ENCODE measurements at places on chromosomes 2 and 18.

DNA sequence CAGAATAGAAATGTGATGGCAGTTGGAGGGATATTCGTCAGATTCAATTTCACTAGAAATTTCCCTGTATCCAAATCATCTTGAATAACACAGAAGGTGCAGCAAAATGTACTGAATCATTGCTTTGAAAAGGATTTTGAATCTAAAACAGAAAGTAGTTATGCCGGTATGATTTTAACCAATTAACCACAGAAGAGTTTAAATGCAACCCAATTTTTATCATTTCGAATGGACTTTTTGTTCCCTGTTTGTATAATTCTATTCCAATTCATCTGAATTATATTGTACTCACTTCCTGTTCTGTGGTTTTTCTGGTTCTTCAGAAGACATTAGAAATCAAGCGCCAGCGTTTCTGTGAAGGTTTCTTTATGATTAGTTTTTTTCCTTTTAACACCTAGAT lies 190.4 kb downstream of the MYO3B start:
- DNase-seq, result no peak

GRCh38 chr2:146227152-146228019 lies 1617.4 kb upstream of the ACVR2A start:
- no peak for DNase-seq

DNA sequence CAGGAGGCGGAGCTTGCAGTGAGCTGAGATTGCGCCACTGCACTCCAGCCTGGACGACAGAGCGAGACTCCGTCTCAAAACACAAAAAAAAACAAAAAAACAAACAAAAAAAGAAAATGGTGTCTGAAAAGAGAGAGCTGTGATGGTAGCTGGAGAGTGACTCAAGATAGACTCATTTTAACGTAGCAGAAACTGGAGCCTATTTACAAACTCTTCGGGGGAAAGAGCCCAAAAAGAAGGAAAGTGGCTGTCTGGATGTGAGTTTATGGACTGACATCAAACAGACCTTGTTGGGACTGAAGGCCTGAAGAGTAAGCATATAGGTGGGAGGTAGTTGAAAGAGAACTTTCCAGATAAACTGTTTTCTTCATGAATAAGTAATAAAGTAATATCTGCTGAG lies 51.8 kb downstream of the LIMS1 start:
- DNase-seq, result no peak

DNA sequence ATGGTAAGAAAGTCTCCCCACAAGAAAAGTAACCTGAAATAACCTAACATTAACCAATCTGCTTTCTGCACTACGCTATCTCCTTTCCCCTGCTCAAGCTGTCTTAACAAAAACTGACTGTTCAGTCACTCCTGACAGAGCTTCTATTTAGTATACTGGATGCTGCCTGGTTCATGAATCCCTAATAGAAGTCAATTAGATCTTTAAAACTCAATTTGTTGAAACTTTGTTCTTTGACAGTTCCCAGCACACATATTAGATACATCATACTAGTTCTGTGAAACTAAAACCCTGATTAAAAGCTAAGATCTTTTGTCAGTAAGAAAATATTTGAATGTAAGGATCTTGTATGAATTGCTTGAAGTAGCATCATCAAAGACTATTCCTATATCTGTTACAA lies 287.4 kb downstream of the RBM43 start:
- no peak for DNase-seq

DNA sequence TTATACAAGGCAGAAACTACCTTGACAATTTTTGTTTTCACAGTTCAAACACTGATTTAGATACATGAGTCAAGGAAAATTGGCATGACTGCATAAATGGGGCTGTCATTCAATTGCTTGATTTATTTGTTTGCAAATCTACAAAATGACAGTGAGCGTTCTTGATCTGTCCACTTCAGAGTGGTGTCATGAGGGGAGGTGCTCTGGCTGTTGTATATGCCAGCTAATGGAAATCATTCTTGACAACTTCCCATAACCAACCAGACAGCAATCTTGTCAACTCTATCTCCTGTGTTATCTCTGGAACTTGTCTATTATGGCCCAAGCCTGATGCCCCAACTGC lies 120.6 kb upstream of the UGP2 start:
- DNase-seq, result no peak

DNA sequence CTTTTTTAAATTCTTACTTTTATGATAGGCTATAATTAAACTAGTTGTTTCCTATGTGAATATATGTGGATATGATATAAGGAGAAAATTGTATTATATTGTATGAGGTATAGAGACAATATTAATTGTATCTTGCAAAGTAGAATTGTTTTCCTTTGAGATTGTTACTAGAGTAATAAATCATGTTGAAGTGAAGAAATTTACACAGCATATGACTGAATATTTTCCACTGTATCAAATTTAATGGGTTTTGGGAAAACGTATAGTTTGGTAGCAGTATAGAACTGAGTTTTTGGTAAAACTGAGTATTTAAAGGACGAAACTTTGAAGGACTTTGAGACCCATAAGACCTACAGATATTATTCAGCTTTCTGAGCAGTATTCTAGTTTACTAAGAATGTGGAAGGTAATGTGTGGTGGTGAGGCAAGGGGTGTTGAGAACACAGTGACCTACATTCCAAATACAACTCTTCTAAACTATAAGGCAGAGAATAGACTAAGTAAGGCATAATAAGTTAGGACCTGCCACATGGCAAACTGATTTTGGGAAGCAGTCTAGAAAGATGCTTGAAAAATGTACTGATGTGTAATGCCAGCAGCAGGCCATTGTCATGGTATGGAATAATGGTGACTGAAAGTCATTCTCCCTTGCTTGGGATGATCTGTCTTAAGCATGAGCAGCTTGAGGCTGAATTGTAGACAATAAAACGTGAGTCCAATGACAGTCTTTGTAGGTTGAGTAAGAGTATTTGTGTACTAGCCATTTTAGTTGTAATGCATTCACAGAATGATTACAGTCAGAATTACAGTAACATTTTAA lies 29.6 kb downstream of the PKP4 start:
- no peak for DNase-seq

DNA sequence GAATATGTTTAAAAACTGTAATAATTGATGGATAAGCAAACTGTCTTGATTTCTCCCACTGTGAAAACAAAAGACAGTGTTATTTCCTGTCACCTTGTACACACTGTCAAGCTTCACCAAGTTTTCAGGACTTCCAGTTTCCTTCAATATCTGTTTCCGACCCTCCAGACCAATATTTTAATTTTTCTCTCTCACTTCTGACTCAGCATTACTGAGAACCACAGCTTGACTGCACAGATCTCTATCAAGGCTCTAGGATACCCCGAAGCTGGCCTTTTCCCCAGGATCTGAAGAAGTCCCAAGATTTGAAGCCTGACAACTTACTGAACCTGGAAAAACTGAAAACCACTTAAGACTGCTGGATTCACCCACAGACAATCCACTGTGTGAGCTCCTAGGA lies 13.2 kb upstream of the SULT1C3 start:
- no peak for DNase-seq

- no peak for DNase-seq
Measured at GRCh38 chr2:173229086-173229485, 125.6 kb upstream of the CDCA7 start.

DNA sequence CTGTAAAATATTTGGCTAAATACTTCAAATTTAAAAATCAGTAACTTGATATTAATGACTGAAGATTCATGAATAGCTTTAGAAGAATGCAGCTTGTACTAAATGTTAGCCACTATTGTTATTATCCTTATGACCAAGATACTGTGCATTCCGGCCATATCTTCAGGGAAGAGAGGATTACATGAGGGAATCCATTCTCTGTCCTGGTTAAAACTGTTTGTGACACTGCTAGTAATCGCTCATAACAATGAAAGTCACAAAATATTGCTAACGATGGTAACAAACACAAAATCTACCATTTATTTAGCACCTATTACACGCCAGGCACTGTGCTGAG lies 217.7 kb downstream of the PRKCE start:
- no peak for DNase-seq

- DNase-seq, result no peak
Measured at GRCh38 chr2:189613077-189613636, 32.6 kb upstream of the SLC40A1 start.

DNA sequence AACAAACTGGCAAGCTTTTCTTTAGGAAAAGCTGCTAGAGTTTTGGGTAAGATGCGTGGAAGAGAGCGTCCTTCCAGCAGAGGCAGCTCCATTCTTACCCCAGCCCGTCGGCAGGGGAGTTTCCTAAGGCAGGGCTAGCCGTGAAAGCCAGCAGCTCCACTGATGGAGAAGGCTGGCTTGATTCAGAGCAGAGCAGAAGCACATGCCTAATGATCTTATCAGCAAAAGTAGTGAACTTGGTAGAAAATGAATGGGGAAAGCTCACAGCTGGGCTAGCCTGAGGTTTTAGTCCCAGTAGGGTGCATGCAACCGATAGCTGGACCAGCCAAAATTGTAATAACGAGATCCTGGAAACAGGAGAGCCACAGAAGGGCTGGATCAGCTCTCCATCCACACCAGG lies 20.8 kb downstream of the LAMA1 start:
- DNase-seq, result no peak

- peak; percentile 87 for DNase-seq
Measured at GRCh38 chr18:22169011-22169888, at the start of gene GATA6. Gene GATA6, plus strand, starts transcription at chr18:22169589. Its CDS starts 1,556 bp downstream, at chr18:22171145.

- DNase-seq, result peak; percentile 45
Measured at GRCh38 chr2:127576433-127577207, 41.1 kb downstream of the MYO7B start.

- peak; percentile 31 for DNase-seq
Measured at GRCh38 chr2:230160112-230160660, 59.6 kb downstream of the SP110 start.

DNA sequence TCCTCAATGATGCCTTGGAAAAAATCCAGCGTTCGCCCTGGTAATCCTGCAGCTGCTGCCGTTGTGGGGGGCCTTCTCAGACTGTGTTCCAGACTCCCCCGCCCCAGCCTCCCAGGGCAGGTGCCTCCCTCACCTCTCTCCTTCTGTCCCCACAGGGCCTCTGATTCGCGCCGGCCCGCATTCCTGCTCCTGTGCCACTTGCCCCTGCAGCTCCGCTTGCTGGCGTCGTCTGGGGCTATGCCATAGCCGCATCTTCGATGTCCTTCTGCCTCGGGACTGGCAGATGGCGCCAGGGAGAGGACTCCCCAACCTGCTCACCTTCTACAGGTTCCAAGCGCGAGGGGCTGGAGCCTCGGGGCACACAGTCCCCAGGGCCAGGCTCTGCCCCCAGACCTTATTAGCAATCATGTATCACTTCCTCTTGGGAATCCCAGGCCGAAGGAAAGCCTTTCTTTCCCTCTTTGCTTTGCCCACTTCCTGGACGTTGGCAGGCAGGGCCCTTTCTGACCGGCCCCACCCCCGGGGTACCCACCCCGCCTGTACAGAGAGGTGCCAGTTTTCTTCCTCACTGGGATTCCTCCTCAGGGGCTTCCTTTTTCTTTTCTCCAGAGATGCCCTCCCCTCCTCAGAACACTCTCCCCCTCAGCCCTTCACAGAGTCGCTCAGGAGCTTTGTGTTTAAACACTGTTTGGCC lies 4.4 kb downstream of the SPATA3 start:
- DNase-seq, result peak; percentile 60

- DNase-seq, result no peak
Measured at GRCh38 chr2:182912518-182912915, 46.1 kb upstream of the FRZB start.

GRCh38 chr2:126317790-126318431 lies 338.0 kb upstream of the GYPC start:
- DNase-seq, result no peak

DNA sequence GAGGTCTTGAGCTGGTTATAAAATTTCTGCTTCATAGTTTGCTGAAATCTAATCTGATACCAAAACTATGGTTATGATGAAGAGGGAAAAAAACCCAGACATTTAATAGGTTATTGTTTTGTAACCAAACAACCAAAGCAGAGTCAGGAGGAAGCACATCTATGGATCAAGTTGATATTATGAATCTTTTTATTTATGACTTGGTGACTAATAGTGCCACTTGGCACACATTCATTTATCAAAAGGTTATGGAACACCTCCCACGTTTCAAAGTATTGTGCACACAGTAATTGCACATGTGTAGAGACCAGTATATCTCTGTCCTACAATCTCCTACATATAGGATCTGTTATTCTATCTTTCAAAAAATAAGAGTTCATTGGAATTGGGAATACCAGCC lies 93.0 kb downstream of the DPP4 start:
- no peak for DNase-seq

GRCh38 chr2:83587309-83587708 lies 871.8 kb downstream of the SUCLG1 start:
- no peak for DNase-seq

DNA sequence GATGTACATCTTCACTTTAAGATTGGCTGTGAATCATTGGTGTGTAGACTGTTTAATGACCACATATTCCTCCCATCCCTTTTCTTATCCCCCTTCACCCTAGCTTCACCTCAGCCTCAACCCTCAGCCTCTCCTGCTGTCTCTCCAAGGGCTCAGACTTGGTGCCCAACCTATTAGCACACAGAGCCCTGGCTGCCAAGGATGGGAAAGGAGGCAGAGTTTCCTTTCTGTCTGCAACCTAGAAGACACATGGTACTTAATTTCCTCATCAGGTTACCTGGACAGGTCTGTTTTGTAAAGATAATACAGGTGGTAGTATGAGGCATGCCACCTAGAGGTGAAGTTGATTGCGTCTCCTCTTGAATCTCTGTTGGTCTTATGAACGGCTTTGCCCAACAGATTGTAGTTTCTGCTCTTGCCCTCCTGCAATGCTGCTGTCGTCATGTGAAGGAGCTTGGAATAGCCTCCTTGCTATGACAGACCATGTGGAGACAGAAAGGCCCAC lies 44.5 kb upstream of the RMND5A start:
- no peak for DNase-seq

DNA sequence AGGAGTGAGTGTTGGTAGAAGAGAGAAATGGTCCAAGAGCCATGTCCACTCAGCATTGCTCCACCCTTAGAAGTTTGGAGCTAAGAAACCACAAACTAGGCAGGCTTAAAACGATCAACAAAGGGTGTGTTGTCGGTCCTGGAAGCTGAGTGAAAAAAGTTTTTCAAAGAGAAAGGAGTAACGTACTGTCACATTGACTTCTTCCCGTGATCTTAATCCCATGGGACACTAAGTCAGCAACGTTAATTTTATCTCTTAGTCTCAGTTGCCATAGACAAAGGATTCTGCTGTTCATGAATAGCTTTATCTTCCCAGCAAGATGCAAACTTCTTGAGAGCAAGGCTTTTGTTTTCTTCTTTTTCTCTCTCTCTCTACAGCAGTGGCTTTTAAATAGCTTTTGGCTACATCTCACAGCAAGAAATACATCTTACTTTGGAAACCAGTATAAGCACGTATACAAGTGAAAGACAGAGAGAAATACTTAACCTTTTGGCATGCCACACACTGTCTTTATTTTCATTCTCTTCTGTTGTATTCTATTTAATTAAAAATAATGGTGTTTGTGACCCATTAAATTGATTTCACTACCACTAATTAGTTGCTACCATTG lies 377.4 kb downstream of the TGIF1 start:
- no peak for DNase-seq

GRCh38 chr2:177322801-177323261 lies 58.3 kb upstream of the NFE2L2 start:
- DNase-seq, result no peak

GRCh38 chr2:45452866-45453265 lies 158.2 kb downstream of the SRBD1 start:
- DNase-seq, result no peak

- DNase-seq, result no peak
Measured at GRCh38 chr2:199922856-199923255, 11.8 kb downstream of the C2orf69 start.
